ENCODE measurements at places on chromosomes 3 and 15.
A peak's percentile ranks its signal among the peaks of the same experiment; 100 is the strongest.

DNA sequence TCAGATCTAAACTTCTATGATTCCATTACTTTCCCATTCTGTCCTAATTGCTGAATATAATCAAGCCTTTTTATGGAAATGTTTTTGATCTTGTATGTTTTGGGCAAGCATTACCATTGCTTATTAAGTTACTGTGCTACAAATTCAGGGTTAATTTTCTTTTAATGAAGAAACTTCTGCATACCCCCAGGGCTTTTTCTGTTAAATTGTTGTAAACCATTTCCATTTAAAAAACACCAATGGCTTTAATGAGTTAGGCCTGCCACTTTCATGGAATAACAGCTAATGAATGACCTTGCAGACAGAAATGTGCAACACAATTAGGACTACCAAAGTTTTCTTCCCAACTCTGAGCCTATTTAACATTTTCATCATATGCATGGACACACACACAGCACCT lies 150.0 kb downstream of the DIPK2A start:
- no peak for DNase-seq

DNA sequence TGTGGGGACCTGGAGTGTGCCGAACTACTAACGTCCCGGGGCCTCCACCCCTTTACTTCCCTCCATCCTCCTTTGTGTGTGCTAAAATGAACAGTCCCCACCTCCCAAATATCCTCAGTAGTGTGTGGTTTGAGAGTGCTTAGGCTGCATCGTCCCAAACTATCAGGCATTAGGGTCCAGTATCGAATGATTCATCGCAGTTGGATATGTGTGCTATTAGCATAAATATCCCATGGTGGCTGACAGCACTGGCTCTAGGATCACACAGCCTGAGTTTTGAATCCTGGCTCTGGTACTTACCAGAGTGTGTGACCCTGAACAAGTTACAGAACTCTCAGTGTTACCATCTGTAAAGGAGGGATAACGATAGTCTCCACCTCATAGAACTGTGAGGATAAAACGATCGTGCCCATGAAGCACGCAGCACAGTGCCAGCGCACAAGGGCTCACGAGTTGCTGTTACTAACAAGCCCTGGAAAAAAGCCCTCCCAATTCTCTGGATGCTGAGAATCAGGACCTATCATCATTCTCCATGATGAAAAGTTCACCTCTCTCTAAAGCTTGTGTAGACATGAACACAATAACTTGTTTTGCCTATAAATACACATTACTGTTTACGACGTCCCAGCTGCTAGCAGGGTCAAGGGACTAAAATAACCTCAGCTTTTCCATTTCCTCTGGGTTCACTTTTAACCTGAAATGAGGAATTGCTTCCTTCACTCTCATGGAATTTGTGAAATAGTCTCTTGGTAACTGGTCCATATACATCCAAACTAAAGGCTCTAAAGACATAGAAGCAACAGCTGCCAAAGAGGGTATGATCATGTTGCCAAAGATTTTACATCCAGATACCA lies 51.0 kb downstream of the VGLL4 start:
- peak; percentile 64 for DNase-seq

DNA sequence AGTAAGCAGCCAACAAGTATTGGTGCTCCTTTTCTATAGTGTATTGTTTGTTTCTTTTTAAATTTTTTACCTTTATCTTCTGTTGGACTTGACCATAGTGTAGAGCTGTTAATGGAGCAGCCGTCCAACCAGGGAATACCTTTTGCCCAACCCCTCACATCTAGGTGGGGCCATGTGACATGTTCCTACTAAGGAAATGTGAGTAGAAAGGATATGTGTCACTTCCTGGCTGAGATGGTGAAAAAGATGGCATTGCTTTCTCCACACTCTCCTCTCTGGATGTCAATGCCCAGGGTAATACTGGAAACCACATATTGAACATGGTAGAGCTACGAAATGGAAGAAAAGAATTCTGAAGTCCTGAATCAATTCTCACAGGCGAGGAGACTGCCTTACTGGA lies 218.8 kb downstream of the TBL1XR1 start:
- DNase-seq: peak; percentile 51

GRCh38 chr3:105836533-105836932 lies 32.3 kb downstream of the CBLB start:
- no peak for DNase-seq

GRCh38 chr3:179697736-179698332 lies 45.0 kb downstream of the USP13 start:
- no peak for DNase-seq

DNA sequence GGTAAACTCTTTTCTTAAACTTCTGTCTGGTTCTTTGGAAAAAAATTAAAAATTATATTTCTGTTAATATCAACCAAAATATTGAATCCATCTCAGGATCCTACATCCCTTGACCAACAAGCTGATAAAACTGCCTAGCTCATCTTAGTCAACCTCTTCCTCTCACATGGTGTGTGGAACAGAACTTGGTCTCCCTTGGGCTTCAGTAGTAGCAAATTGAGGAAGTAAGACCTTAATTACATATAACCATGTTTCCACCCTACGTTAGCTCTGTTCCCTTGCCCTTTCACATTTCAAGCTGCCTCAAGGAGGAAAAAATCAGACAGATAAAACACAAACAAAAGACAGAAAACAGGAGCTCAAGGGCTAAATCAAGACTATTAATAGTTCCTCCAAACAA lies 116.4 kb downstream of the GREM1 start:
- DNase-seq: no peak

- peak; percentile 7 for DNase-seq
Observed at GRCh38 chr15:79562899-79563298, 130.8 kb downstream of the MINAR1 start.

DNA sequence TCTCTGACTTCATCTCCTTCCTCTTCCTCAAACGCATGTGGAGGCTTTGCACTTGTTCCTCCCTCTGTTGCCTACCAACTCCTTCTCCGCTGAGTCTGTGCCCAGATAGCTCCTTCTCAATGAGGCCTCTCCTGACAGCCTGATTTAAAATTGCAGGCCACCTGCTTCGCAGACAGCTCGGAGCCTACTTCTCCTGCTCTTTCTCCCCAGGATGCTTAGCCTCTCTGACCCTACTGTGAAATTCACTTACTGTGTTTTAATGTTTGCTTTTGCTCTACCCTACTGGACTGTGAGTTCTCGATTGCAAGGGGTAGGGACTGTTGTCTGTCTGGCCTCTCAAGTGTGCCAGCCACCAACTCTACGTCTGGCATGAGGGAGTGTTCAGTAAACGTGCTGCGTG lies 83.4 kb downstream of the EEFSEC start:
- DNase-seq: no peak

DNA sequence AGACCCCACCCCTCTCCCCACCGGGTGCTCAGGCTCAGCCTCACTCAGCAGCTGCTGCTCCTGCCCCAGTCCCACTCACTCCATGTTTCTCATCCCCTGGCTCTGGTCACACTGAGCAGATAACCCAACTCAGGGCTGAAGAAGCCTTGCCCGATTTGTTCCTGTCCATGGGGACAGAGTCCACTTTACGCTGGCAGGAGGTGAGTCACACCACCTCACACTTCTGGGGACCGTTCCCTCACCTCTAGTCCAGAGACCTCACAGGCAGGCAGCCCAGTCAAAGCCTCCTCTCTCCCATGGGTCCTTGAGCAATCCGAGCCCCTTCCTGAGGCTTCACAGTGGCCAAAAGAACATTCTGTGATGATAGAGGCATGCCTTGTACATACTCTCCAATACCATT lies 1.4 kb downstream of the CIDEC start:
- peak; percentile 11 for DNase-seq

DNA sequence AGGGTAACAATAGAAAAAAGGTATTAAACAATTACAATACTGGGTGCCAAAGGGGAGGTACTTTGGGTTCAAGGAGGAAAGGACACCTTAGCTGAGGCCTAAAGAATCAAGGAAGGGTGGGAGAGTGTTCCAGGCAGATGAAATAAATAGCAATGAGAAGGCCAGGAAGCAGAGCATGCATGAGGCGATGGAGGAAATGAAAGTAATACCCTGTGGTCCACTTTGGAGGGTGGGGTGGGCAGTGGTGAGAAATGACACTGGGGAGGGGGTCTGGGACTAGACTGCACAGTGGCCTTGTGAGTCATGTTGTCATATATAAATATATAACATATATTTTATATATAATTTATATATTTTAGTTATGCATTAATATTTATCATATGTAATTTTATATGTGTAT lies 55.9 kb downstream of the BHLHE40 start:
- DNase-seq: no peak

DNA sequence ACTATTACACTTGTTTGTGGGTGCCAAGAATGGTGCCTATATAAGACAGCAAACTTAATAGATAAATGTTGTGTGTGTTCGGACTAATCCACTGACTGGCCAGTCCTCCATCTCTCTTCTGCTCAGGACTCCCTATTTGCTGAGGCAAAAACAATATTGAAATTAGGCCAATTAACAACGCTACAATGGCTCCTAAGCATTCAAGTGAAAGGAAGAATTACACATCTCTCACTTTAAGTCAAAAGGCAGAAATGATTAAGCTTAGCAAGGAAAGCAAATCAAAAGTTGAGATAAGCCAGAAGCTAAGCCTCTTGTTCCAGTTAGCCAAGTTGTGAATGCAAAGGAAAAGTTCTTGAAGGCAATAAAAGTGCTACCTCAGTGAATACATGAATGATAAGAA lies 126.9 kb downstream of the CCNL1 start:
- DNase-seq: no peak

Measured in M059J (cell line).